Gastroesophageal sphincter (tissue), 4 donors: ENCODE measurements at places on chromosomes 13 and 19. TPM values are rescaled to one million over a fixed set of nuclear protein-coding genes. Genes with fewer than 3 reads are reported as not detected.

Gene TTC9B
- not detected for total RNA-seq

Gene KLK6
- total RNA-seq: 1.1 TPM

Gene ZNF112
- total RNA-seq: 4.3 TPM

Gene KIR2DL3
- not detected for total RNA-seq

Gene KRTDAP
- total RNA-seq: not detected

Gene ZNF69
- 13.6 TPM for total RNA-seq

Gene ACTMAP
- total RNA-seq: 2.4 TPM

Gene CEACAM8
- total RNA-seq: not detected

Gene STOML3
- total RNA-seq: not detected

Gene ZNF296
- 0.50 TPM for total RNA-seq

Gene SIGLEC12
- 0.31 TPM for total RNA-seq

DNA sequence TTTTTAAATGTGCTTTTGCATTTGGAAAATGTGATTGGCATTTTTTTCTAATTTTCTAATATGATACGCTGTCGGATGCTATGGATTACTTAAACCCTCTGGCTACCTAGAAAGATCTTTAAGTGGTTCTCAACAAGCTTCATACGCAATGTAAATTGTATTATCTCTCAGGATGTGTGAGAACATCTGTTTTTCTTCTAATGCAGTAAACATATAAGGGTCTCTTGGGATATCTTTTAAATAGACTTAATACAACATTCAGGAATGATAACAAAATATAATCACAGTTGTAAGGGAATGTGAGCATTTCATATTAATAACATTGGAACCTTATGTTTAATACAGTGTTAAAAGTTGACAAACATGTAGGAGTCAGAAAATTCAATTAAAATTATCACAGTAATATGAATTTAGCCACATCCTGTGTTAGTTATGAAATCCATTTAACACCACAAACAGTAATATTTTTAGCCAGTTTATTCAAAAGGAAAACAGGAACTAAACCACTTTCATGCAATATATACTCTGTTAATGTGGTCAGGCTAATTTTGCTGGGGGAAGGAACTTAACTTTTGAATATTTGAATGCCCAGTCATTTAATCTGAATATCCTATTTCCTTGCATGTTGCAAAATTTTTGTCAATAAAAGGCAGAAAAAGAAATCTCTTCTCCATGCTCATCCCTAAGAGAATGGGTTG lies 15.0 kb upstream of the ALOX5AP start:
- H3K27me3 ChIP-seq: no peaks in the 10 kb centered on the region
- ATAC-seq: no peak
- no peak overlapping the region for H3K4me3 ChIP-seq
- no peaks in the 10 kb centered on the region for H3K36me3 ChIP-seq

DNA sequence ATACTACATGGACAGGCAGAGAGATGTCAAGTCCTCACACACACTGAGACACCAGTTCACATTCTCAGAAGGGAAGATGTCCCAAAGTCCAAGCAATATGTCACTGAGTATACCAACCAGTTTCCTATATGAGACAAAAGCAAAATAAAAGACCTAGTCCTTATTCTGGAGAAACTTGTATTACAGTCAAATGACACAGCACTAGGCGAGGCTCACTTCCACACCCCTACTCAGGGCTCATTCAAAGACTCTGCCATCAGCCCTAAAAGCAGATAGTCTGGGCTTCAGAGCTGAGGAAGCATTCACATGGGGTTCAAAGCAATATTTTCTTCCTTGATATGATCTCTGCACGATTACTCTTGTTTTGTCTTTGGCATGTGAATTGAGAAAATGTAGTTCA lies 129.9 kb upstream of the UBL3 start:
- H3K27me3 ChIP-seq: no peaks in the 10 kb centered on the region
- no peaks in the 10 kb centered on the region for H3K36me3 ChIP-seq
- no peaks in the 10 kb centered on the region for H3K4me1 ChIP-seq
- no peak overlapping the region for H3K4me3 ChIP-seq
- H3K27ac ChIP-seq: no peak overlapping the region
- no peak for ATAC-seq

- peaks cover 23% of the 10 kb centered on the region for H3K4me1 ChIP-seq
- no peak for ATAC-seq
- no peak overlapping the region for H3K27ac ChIP-seq
- no peaks in the 10 kb centered on the region for H3K36me3 ChIP-seq
- no peaks in the 10 kb centered on the region for H3K27me3 ChIP-seq
- no peak overlapping the region for H3K4me3 ChIP-seq
These were observed 51.3 kb downstream of the OR10H4 start for GRCh38 chr19:16000024-16000663.

GRCh38 chr13:110554227-110554836 lies 7.2 kb downstream of the RAB20 start:
- no peak for ATAC-seq
- H3K27ac ChIP-seq: no peak overlapping the region
- H3K4me1 ChIP-seq: no peaks in the 10 kb centered on the region
- no peaks in the 10 kb centered on the region for H3K27me3 ChIP-seq
- no peaks in the 10 kb centered on the region for H3K36me3 ChIP-seq
- H3K4me3 ChIP-seq: no peak overlapping the region

DNA sequence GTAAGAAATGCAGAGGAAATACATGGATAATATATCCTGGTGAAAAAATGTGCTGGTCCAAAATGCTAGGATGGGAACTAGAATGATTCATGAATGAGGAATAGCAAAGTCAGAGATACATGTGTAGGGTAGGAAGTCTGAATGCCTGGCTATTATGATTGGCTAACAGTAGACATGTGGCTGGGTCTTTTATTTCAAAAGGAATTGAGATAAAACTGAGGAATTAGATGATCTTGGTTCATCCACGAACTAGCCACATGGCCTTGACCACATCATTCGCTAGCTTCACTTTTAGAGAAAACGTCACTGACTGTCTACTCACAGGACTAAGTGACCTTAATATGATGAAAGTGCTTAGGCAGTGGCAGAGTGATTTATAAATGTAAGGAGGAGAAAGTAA lies 103.1 kb downstream of the TRPC4 start:
- H3K36me3 ChIP-seq: no peaks in the 10 kb centered on the region
- no peaks in the 10 kb centered on the region for H3K27me3 ChIP-seq
- H3K4me1 ChIP-seq: no peaks in the 10 kb centered on the region
- no peak overlapping the region for H3K4me3 ChIP-seq
- no peak for ATAC-seq
- no peak overlapping the region for H3K27ac ChIP-seq

- no peaks in the 10 kb centered on the region for H3K4me1 ChIP-seq
- no peak overlapping the region for H3K4me3 ChIP-seq
- no peak overlapping the region for H3K27ac ChIP-seq
- H3K27me3 ChIP-seq: no peaks in the 10 kb centered on the region
- H3K36me3 ChIP-seq: no peaks in the 10 kb centered on the region
These were observed 650.5 kb upstream of the SLC10A2 start for GRCh38 chr13:103716718-103717117.

DNA sequence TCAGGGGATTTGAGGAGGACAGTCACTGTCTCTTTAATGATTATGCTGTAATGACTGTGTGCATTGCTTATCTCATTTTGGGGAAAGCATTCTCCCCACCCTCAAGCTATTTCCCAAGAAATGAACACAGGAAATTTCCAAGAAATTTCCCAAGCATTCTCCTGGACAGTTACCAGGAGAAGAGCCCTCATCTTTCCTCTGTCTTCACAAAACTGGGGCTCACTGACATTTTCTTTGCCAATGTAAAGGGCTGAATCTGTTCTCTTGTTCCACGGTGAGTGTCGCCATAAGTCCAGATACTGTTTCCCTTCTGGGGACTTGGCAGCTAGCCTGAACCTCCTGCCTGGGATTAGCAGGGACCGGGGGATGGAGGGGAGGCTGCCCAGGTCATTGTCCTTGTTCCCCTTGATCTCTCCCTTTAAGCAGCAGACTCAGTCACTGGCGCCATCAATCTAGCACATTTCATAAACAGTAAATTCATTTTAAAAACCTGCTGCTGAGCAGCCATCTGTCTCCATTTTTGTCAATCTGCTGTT lies 172.8 kb downstream of the DNAJC15 start:
- no peak overlapping the region for H3K4me3 ChIP-seq
- no peak overlapping the region for H3K27ac ChIP-seq
- ATAC-seq: peak; percentile 46
- H3K4me1 ChIP-seq: no peaks in the 10 kb centered on the region

DNA sequence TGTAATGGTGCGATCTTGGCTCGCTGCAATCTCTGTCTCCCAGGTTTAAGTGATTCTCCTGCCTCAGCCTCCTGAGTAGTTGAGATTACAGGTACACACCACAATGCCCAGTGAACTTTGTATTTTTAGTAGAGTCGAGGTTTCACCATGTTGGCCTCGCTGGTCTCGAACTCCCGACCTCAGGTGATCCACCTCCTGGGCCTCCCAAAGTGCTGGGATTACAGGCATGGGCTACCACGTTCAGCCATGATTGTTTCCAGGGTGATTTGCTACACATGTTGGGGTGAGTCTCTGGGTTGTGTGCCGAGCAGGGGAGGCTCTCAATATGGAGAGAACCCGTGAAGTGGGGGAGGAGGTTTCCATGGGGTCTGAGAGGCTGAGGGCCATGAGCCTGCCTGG lies 24.8 kb upstream of the CEACAM21 start:
- no peak overlapping the region for H3K27ac ChIP-seq
- no peak overlapping the region for H3K4me3 ChIP-seq
- peaks cover 50% of the 10 kb centered on the region for H3K27me3 ChIP-seq
- ATAC-seq: no peak

GRCh38 chr13:72246396-72246795 lies 379.4 kb upstream of the DACH1 start:
- no peaks in the 10 kb centered on the region for H3K4me1 ChIP-seq
- no peak overlapping the region for H3K4me3 ChIP-seq
- no peak for ATAC-seq
- H3K27ac ChIP-seq: no peak overlapping the region
- H3K27me3 ChIP-seq: no peaks in the 10 kb centered on the region
- no peaks in the 10 kb centered on the region for H3K36me3 ChIP-seq

DNA sequence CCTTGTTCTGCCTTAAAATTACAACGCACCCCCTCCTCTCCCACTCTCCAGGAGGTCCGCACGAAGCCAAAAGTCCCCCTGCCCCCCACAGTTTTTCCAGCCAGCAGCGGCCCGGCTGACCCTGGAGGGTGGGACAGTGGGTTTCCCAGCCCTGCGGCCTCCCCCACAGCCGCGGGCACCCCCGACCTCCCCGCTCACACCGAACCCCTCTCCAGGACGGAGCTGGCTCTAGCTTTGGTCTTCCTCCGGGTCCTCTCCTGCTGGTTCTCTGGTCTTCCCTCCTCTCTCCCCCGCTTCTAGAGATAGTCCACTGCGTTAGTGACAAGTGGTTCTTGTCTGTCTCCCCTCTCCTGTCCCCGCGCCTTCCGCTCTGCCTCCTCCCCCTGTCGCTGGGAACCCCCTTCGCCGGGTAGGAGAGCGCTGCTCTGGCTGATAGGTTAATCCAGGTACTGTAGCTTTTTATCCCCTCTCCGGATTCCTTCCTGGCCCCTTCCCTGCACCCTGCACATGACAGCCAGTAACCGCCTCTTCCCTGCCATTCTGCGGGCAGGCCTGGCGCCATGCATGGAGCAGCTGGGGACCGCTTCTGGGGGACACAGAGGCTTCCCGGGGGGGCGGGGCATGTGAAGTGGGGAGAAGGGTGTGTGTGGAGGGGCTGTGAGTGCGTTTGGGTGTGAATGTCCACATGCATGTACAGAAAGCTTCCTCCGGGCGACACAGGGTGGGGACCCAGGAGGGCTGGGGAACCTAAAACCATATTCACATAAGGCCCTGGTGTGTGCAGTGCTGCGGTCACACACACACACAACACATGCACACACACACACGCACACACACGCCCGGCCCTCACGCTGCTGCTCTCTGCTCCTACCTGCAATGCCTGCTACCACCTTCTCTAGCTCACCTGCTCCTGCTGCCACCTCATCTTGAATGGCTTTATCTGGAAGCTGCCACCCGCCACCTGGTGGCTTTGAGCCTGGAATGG lies 17.2 kb downstream of the PRR36 start:
- H3K27ac ChIP-seq: no peak overlapping the region
- no peaks in the 10 kb centered on the region for H3K36me3 ChIP-seq
- peaks cover 4% of the 10 kb centered on the region for H3K4me1 ChIP-seq
- H3K27me3 ChIP-seq: peaks cover 70% of the 10 kb centered on the region
- ATAC-seq: no peak

DNA sequence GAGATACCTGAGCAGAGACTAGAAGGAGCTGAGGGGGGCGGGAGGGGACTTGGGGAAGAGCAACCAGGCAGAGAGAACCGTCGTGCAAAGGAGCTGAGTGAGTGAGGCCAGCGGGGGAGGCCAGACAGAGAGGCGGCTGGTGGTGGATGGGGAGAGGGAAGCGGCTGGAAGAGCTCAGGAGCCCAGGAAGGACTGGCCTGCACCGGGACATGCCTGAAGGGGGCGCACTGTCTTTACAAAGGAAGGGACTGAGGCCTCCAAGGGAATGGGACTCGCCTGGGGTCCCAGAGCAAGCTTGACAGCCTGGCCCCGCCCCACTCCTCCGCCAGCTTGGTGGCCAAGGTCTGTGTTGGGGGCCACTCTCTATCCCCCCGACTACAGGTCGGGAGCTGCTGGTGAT lies 14.9 kb downstream of the ONECUT3 start:
- H3K36me3 ChIP-seq: no peaks in the 10 kb centered on the region
- ATAC-seq: no peak
- H3K4me1 ChIP-seq: peaks cover 5% of the 10 kb centered on the region
- peaks cover 98% of the 10 kb centered on the region for H3K27me3 ChIP-seq

GRCh38 chr13:104593251-104593576 lies 1527.0 kb upstream of the SLC10A2 start:
- H3K4me3 ChIP-seq: no peak overlapping the region
- H3K27me3 ChIP-seq: no peaks in the 10 kb centered on the region
- no peak for ATAC-seq
- H3K4me1 ChIP-seq: no peaks in the 10 kb centered on the region
- H3K36me3 ChIP-seq: no peaks in the 10 kb centered on the region
- no peak overlapping the region for H3K27ac ChIP-seq

- peak overlapping the region; percentile 41 for H3K4me3 ChIP-seq
- no peaks in the 10 kb centered on the region for H3K36me3 ChIP-seq
- peaks cover 92% of the 10 kb centered on the region for H3K27me3 ChIP-seq
- H3K4me1 ChIP-seq: peaks cover 44% of the 10 kb centered on the region
These were observed 2.1 kb upstream of the PCDH17 start for GRCh38 chr13:57629391-57629804.

DNA sequence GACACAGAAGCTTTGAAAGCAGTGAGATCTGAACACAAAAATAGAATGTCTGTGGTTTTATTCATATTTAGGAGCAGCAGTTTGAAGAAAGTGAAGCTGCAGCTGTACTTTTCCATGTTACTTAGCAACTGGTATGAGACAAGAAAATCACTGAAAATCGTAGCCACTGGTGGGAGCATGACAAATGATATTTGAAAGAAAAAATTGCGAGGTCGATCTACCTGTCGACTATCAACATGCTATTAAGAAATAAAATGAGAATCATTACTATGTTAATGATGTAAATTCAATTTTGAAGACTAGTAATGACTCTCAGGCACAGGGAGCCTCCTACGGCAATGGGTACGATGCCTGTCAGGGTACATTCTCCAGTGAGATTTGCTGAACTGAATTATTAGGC lies 436.4 kb downstream of the SLITRK5 start:
- no peaks in the 10 kb centered on the region for H3K27me3 ChIP-seq
- no peaks in the 10 kb centered on the region for H3K36me3 ChIP-seq
- H3K27ac ChIP-seq: no peak overlapping the region
- no peak overlapping the region for H3K4me3 ChIP-seq
- ATAC-seq: no peak

- ATAC-seq: no peak
- H3K36me3 ChIP-seq: no peaks in the 10 kb centered on the region
- H3K4me3 ChIP-seq: no peak overlapping the region
- H3K27me3 ChIP-seq: no peaks in the 10 kb centered on the region
- peaks cover 5% of the 10 kb centered on the region for H3K4me1 ChIP-seq
These were observed 61.3 kb upstream of the LRCH1 start for GRCh38 chr13:46491641-46492040.
